ENCODE measurements at places on chromosomes 12 and 14.

- no peak for DNase-seq
Observed at GRCh38 chr14:89279649-89280232, 137.3 kb downstream of the FOXN3 start.

- DNase-seq = no peak
Observed at GRCh38 chr14:52025310-52025709, 36.0 kb downstream of the RTRAF start.

- no peak for DNase-seq
Observed at GRCh38 chr14:36663404-36664321, 2.0 kb downstream of the PAX9 start.

GRCh38 chr12:82950356-82950755 lies 263.6 kb downstream of the TMTC2 start:
- no peak for DNase-seq

DNA sequence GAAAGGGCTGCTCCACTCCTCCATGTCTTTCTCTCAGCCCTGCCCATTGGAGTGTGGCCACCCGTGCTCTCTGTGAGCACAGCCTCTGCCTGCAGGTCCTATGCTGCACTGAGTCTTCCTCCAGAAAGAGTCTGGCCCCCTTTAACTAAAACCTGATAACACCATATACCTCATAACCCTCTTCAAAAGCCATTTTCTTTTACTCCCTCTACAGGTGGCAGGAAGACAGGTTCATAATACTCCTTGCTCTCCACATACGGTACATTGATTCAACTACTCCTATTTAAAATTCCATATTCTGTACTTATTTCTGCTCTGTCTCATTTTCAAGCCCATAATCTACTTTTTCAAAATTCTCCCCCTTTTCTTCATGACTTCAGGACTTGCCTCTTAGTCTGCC lies 144.0 kb downstream of the HELB start:
- DNase-seq = no peak

DNA sequence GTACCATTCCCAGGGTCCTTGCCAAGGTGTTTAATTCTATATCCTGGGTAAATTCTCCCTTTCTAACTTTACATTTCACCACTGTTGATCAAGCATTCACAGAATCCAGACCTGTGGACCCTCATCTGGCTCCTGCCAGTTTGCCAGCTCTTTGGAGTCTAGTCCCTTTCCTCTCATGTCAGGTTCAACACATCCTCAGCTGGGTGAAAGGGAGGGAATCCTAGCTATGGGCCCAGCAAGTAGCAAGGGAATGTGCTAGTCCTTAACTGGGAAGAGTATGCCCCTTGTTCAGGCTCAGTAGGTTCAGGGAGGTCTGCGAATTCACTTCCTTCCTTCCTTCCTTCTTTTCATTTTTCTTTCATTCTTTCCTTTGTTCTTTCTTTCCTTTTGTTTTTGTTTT lies 38.2 kb upstream of the HMGA2 start:
- no peak for DNase-seq

- DNase-seq = no peak
Observed at GRCh38 chr12:97452839-97453238, 9.8 kb upstream of the RMST start.

DNA sequence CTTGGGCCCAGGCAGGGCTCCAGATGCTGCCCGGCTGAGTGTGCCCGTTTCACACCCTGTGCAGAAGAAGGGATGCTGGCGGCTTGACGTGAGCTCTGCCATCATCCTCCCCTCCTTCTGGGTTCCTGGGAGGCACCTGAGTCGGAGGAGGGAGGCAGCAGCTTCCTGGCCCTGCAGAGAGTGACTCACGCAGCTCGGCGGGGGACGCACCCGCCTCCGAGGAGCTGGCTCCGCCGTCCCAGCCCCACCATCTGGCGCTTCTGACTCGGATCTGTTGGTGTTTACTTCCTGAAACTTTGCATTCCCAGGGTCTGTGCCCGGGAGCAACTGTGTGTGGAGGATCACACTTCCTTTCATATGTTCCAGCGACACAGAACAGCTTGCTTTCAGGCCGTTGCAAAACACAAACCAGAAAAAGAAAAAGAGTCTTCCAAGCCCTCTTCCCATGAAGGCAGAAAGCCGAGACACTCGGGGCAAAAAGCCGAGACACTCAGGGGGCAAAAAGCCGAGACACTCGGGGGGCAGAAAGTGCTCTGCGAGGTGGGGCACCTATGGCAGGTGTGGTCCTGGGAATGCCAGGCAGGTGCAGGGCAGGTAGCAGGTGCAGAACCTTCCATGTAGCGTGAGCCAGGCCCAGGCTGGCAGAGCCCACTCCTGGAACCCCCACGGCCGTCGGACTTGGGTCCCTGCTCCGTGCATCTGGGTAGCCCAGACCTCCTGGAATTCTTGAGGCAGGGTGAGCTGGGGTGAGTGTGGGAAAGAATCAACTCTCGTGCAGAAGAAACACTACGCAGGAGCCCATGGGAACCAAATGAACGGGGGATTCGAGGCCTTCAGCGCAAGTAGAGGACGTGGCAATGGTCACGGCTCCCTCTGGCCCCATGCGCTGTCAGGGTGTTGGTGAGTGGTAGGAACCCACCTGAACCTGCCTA lies 27.6 kb upstream of the GALNT9 start:
- no peak for DNase-seq

DNA sequence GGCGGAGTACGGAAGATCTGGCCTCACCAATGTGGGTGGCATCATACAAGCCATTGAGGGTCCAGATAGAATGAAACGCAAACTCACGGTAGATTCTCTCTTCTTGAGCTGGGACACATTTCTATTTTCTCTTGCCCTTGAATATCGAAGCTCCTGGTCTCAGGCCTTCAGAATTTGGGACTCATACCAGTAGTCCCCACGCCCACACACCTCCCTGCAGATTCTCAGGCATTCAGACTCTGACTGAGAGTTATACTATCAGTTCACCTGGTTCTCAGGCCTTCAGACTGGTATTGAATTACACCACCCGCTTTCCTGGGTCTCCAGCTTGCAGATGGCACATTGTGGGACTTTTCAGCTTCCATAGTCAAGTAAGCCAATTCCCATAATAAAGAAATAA lies 37.8 kb downstream of the EIF2S3B start:
- no peak for DNase-seq

- DNase-seq = no peak
Observed at GRCh38 chr14:91980157-91980556, 32.7 kb upstream of the FBLN5 start.

- DNase-seq = no peak
Observed at GRCh38 chr12:16118586-16118985, 158.9 kb downstream of the SLC15A5 start.

DNA sequence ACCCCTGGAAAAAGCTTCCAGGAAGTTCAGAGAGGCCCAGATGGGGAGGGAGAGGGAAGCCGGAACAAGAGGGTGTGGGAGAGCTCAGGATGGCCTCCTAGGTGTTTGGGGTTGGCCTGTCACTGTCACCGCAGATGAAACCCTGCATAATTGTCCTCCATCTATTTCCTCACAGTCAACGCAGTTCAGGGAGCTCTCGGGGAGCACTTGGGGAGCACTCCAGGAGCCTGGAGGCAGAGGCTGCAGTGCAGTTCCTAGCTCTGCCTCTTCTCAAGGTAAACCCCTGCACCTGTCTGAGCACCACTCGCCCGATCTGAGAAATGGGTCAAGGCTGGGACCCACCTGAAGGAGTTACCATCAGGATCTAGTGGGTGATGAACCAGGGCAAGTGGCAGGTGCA lies 194.6 kb upstream of the LHX5 start:
- no peak for DNase-seq

DNA sequence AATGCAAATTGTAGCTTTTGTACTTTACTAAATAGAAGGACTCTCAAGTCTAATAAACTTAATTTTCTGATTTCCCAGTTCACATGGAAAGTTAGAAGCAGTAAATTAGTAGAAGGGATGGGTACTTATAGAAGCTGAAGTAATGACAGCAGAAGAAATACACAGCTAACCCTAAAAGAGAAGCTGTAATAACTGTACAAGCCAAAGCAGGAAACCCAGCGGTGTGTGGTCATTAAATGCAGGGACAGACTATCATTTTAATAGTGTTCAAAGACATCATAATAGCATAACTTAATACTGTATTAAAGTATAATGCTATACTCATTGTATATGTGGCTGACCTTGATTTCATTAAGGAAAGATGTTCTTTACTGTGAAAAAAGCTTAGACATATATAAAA lies 74.9 kb downstream of the PCNX1 start:
- no peak for DNase-seq

- no peak for DNase-seq
Observed at GRCh38 chr14:82731526-82731925, 1197.9 kb upstream of the SEL1L start.

DNA sequence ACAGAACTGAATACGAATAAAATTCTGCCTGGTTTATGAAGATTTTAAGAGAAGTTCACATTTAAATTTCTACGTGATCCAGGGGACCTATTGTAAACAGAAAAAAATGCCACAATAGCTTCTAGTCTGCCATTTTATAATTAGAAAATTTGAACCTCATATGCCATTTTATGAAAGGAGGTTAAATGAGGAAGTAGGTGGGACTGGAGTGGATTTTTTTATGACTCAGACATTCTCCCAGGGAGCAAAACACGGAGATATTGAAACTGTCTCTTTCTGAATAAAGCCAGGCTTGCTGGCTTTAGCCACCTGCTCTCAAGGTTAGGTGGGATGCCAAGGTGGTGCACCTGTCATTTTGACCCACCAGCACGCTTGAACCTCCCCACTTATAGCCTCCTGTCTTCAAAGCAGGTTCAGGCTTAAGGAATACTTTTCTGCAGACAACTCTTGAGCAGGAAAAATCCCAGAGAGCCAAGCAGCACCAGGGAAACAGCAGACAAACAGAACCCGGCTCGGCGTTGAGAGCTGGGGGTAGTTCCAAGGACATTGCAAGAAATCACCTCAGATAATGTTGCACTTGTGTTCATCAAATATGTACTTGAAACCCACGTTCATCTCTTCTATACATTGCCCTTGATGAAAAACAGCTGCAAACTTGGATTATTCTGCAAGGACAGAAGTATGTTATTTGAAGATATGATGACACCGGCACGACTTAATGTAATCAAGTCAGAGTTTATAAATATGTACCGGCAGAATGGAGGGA lies 203.7 kb downstream of the PPM1H start:
- no peak for DNase-seq

DNA sequence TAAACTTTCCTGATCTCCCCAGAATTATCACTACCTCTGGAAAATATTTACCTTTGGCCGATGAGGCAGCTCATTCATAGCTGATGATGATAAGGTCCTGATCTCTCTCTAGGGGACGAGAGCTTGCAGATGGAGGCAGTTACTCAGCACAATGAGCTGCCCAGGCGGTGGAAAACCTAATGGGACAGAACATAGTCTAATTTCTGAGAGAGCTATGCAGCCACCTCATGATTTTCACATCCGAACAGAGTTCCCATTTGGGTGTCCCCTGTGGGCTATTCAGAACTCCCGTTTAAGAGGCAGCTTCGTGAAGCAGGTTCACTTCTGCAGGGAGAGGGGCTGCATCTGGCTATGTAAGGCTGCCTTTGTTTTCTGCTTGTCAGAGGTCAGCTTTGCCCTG lies 724.6 kb upstream of the TMEM132C start:
- no peak for DNase-seq

GRCh38 chr12:83168751-83169150 lies 482.0 kb downstream of the TMTC2 start:
- DNase-seq = no peak

- DNase-seq = no peak
Observed at GRCh38 chr14:30283822-30284446, 275.0 kb upstream of the G2E3 start.

DNA sequence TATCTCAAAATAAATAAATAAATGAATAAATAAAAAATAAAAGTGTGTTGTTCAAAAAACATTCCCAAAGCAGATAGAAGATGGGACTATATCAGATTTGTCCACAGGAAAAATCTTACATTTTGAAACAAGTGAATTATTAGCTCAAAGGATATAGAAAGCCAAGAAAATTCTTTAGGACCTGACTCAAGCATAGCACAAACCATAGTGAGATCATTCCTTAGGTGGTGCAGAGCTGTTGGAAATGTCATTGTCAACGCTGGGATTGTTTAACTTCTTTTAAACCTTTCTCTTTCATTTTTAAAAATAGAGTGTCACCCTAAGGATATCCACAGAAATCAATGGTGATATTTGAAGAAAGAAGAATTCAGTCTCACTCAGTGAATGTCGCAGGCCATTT lies 43.5 kb downstream of the DRAM1 start:
- DNase-seq = no peak

GRCh38 chr12:132270969-132271754 lies 58.2 kb downstream of the GALNT9 start:
- DNase-seq = no peak

GRCh38 chr12:25552681-25553080 lies 402 bp downstream of the LMNTD1 start:
- DNase-seq = no peak

GRCh38 chr14:60197629-60198303 lies 32.6 kb upstream of the DHRS7 start:
- no peak for DNase-seq

- no peak for DNase-seq
Observed at GRCh38 chr12:8453021-8453513, 2.7 kb upstream of the CLEC6A start.

DNA sequence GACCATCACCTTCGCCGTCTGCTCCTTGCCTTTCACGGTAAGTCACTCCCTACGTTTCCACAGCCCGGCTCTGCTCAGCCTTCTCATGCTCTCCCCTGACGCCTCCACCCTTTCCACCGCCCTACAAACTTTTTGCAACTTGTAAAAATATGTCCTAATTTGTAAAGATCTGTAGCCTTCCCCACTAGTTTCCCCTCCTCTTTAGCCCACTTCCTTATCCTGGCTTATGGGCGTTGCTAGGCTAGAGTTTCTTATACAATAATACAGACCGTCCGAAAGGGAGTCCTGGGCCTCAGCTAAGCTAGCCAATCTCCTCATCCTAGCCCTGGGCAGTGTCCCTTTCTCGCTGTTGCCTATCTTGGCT lies 1.2 kb downstream of the PTGER2 start:
- DNase-seq = no peak

DNA sequence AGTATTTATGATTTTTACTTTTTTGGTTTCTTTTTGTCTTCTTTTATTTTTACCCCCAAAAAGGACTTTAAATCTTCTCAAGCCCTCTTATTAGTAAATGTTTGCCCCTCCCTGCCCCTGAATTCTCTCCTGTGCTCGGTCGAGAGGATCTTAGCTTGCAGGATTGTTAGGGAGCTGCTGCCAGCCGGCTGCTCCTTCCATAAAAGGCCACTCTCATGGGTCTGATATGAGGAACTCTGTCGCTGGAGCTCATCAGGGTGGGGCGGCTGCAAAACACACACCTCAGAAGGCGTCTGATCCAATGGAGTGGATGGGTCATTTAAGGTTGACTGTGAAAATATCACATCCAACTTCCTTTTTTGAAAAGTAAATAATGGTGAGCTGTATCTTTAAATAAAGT lies 8.5 kb downstream of the LTBR start:
- no peak for DNase-seq

All from NCI-H2227 treated with DMSO at 0.1 percent for 48 hours (cell line).